ENCODE measurements at places on chromosomes 16 and 17. TPM values are rescaled to one million over a fixed set of nuclear protein-coding genes. Genes with fewer than 3 reads are reported as not detected.

DNA sequence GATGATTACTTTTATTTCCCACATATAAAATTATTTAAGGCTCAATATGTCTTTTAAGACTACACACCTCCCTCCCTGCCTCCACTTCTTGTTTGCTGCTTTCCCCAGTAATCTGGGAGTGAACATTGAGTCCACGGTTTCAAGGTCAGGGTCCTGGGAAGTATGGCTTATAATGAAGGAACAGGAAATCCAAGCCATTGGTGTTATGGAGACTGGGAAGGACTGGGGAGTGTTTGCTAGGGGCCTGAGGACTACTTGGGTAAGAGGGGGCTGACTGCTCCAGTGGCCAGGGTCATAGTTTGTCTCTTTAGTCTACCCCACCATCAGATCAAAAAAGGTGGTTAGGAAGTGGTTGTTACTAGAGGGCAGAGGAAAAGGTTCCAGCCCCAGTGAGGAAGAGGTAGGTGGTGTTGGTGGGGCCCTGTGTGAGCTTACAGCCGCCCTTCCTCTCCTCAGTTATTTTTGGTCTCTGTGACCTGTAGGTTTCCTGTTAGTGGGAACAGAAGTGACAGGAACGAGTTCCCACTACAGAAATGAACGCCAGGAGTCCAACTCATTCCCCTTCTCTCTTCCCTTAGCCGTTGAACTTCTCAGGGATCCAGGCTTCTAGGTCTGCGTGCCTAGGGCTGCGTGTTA lies 742 bp upstream of the SLC16A13 start:
- no peak for DNase-seq

GRCh38 chr17:34606763-34607162 lies 27.4 kb downstream of the TMEM132E start:
- DNase-seq, result no peak

- DNase-seq, result no peak
Measured at GRCh38 chr16:81779536-81780320, 637 bp downstream of the PLCG2 start.

GRCh38 chr16:83271970-83272575 lies 535.7 kb upstream of the HSBP1 start:
- DNase-seq, result no peak

GRCh38 chr16:57038166-57038565 lies 48.8 kb downstream of the NLRC5 start:
- DNase-seq, result no peak

SLC16A11 gene
- total RNA-seq, result not detected

KRTAP1-1 gene
- total RNA-seq, result not detected

CDH5 gene
- 37.4 TPM for total RNA-seq

Measured in gastrocnemius medialis (tissue), 4 donors.